AML-193 (cell line): ENCODE measurements at places on chromosomes 2 and 18.
A peak's percentile ranks its signal among the peaks of the same experiment; 100 is the strongest.

GRCh38 chr2:37323781-37324535, 675 bp downstream of the PRKD3 start:
- no peak for DNase-seq

DNA sequence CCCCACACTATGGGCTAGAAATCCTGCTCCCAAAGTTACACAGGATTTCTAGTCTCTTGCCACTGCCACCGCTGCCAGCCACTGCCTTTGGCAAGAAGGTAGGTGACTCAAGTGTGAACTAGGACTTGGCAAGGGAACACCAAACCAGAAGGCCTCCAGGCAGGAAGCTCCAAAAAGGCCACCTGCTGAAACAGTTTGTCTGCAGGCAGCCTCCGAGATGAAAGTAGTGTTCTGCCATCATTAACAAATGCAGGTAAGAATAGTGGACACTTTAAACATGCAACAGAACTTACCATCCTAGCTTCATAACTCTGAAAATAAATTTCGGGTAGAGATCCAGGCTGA, 3.9 kb downstream of the ANKRD44 start:
- peak; percentile 41 for DNase-seq

GRCh38 chr2:139790807-139791752, 1010.9 kb upstream of the NXPH2 start:
- peak; percentile 30 for DNase-seq

DNA sequence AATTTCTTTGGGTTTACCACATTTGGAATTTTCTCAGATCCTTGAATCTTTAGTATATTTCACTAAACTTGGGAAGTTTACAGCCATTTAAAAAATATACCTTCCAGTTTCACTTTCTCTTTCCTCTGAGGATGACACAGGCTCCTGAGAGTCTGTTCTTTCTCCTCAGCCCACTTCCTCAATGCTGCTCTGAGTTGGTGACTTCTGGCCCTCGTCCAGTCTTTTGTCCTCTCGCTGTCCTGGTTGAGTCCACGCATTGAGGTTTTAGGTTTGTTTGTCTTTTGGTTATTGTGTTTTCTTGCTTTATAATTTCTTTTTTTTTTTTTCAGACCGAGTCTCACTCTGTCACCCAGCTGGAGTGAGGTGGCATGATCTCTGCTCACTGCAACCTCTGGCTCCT, 40.7 kb upstream of the GALR1 start:
- DNase-seq = peak; percentile 77

DNA sequence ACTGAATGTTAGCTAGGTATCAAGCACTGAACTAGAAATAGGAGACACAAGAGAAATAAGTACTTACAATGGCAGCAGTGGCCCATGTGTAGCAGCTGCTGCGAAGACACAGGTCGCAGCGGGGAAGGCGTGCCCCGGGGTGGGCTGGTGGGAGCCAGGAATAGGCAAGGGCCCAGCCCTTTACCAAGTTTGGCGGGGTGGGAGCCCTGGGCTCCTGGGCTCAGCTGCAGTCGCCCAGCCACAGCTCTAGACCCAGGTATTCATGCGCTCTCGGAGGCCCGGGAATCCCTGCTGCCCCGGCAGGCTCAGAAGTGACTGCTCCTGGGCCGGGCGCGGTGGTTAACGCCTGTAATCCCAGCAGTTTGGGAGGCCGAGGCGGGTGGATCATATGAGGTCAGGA, 1287.3 kb downstream of the CNTNAP5 start:
- DNase-seq = no peak

- DNase-seq = peak; percentile 66
Observed at GRCh38 chr2:187499941-187500532, 52.0 kb upstream of the CALCRL start.

GRCh38 chr2:142965443-142965842, 88.0 kb downstream of the KYNU start:
- DNase-seq = no peak

GRCh38 chr2:214126135-214126534, 284.7 kb upstream of the VWC2L start:
- no peak for DNase-seq

DNA sequence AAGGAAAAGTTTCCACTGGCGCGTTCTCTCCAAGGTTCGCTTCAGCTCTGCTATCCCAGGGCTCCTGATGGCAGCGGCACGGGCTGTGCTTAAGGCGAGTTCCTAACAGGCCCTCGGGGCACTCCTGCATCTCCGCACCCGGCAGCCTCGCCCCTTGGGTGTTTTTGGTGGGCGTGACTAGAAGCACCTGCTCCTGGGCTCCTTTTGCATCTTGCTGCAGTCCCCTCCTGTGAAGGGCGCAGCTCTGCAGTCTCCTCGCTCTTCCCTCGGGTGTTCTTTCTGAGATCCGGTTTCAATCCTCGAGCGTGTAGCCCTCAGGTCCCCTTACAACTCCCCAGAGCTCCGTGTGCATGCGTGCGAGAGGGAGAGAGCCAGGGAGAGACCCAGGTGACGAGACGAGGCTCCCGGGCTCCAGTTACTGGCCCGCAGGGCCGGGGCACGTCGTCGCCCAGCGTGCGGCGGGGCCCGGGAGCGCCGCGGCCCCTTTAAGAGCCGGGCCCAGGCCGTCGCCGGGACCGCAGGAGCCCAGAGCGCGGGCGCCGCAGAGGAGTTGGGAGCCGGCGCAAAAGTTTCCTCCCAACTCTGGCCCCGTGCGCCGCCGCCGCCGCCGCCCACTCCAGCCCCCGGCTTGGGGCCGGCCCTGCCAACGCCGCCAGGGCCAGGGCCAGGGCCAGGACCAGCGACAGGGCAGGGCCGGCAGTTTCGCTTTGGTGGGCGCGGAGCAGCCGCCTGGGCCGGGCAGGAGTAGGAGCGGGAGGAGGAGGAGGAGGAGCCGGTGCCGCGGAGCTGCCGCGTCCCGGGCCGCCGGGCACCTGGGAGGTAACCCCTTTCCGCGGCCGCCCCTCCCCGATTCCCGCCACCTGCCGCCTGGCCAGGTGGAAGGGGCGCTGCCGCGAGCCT, at the start of gene PARD3B:
TSS of gene PARD3B (plus strand) at position 515 of the 900 bp plus-strand sequence. CDS start 525 bp downstream, outside the sequence.
- DNase-seq = peak; percentile 5

GRCh38 chr2:47457268-47457667, 54.3 kb downstream of the MSH2 start:
- no peak for DNase-seq

DNA sequence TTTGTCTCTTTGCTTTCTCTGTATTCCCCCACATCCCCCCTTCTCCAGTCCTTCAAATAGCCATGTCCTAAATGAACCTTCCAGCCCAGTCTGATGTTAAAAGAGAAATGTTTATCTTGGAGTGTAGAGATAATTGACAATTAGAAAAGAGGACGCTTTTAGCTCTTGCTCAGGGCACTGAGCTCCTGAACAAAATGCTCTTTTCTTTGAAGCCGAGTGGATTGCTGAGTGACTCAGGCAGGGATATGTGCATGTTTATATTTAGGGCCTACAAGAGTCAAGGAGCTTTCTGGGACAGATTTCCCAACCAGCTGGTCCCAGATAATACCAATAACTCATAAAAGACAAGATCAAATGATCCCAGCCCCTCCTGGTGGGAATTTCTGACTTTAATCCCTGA, 88.0 kb upstream of the SETBP1 start:
- DNase-seq = no peak

DNA sequence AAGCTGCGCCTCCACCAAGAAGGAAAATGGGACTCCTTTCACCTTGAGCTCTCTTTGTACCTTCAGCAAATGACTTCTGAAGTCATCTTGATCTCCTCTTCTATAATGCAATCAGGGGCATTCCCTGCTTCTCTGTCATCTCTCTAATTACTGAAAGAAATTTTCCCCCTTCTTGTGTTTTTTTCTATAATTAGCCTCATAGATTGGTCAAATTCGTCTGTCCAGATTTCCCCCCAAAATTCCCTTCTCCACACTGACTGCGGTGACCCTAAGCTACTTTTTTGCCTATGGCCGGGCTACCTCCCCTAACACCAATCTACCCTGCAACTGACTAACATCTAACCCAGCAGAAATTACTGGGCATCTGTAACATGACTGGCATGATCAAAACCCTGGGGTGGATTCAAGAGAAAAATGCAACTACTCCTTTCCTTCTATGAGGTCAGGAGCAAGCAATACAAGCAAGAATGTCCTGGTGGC, 168.6 kb downstream of the BCL2 start:
- DNase-seq = no peak

DNA sequence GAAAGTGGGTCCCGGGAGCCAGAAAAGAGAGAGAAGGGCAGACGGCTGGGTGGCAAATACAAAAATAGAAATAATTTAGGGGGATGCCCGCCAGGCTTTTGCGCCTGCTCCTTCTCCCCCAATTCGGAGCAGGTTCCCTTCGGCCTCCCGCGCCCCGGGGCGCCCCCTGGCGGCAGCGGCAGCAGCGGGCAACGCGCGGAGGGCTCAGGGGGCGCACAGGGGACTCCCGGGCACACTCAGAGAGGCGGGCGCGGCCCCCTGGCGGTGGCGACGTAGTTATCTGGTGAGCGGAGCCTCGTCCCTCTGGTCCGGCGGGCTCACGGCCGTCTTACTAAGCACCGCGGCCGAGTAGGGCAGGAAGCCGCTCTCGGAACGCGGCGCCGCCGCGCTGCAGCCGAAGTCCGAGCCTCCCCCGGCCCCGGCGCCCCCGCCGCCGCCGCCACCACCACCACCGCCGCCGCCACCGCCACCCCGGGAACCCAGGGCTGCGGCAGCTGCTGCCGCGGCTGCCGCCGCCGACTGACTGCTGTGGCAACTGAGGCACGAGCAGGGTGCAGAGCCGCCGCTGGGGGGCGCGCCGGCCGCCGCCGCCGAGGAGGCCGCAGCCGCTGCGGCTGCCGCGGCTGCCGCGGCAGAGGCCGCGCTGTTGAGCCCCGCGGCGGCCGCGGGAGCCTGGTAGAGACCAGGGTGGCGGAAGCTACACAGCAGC, 3.8 kb downstream of the EVX2 start:
- DNase-seq = no peak

DNA sequence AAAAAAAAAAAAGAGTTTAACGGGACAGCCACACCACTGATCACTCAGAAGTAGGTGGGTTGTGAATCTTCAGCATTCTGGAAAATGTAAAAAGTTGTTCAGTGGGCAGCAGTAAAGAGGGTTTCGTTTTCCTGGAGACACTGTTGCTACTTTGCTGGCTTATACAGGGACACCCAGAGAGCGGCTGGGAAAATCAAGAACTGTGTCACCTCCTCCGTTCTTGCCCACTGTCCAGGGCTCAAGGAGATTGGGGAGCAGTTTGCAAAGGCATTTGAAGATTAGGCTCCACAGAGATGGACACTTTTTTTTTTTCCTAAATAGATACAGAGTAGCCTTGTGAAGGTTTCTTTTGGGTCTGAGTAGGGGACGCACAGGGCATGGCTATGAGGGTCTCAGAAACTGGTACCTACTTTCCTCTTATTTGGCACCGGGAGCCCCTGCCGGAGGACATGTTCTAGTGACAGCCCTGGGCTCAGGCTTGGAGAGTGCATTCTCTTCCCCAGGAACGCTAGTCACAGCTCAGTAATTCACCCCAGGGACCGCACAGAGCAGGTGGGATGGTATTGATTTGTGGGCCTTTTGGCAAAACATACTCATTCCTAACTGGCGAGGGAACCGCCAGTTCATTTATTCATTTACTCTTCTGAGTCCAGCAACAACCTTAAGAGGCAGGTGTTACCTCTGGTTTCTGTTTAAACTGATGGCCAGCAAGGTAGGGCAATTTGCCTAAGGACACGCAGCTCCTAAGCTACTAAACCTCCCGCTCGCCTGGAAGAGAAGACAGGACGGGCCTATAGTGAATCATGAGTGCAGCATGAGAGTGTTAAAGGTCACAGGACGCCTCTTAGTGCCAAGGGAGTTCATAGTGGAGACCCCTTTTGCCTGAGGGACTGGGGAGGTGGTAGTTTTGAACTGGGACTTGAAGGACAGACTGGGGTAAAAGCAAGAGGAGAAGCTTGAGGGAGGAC, 53.1 kb downstream of the HPCAL1 start:
- no peak for DNase-seq

DNA sequence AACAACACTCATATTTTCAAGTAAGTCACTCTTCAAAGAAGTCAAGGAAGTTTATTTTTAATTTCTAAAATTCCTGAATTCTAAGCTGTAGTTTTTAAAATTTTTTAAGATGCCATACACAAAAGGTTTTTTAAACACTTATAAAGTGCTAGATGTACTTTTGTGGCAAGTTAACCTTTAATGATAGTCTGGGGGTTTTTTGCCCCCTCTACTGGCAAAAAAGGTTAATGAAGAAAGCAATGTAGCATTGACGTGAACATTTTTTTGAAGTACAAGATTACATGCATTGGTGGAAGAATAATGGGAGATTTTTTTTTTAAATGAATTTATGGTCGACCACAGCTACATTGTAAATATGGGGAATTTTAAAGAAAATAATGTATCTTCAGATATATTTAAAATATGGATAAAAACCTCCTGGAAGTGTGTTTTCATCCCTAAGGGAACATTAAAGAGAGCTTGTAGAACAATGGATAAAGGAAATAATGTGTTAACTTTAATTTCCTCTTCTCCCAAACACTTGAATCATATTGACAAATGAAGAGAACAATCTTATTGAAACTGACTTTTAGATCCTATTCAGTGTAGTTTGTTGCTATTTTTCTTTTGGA, 12.6 kb downstream of the ITPRID2 start:
- DNase-seq = peak; percentile 15

DNA sequence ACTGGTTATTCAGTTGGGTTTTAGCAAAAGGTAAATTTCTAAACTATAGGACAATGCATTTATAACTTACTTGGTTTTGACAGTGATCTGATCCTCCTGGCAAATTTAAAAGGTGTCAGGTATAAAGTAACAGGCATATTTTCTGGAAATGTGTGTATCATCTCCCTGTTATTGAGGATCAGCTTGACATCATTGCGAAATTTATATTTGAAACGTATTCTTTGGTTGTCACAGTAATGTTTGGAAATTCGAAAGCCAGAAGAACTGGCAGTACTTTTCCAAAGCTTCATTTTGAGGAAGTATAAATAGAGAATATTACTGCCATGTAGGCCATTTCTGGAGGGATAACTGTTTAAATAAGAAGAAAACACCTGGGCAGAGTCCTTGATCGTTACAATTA, 422.2 kb upstream of the NRXN1 start:
- DNase-seq = no peak

DNA sequence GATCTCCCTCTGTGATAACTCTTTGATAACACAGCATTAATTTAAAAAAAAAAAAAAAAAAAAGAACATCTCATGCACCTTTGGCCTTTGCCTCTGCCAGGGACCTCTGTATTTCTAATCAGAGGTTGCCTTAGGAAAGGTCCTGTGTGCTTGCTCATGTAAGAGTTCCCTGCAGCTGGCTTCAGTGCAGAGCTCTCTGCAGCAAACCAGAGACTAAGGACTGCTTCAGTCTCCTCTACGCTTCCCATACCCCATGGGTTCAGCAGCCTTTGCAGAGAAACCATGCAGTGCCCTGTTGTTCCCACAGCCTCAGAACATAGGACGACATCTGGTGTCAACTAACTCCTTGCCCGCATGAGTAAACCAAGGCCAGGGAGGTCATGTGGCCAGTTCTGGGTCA, 236.6 kb upstream of the KLHL29 start:
- no peak for DNase-seq

- no peak for DNase-seq
Observed at GRCh38 chr2:193124815-193125214, 930.1 kb upstream of the TMEFF2 start.

GRCh38 chr2:180359522-180360282, 352.6 kb upstream of the CWC22 start:
- DNase-seq = no peak

- DNase-seq = no peak
Observed at GRCh38 chr2:207045531-207045930, 106.2 kb downstream of the CPO start.
